ENCODE measurements at places on chromosomes 3 and 15. TPM values are rescaled to one million over a fixed set of nuclear protein-coding genes. Genes with fewer than 3 reads are reported as not detected.

Gene KIAA1143
- 17.7 TPM for total RNA-seq

Gene CCDC13
- total RNA-seq = 0.29 TPM

Gene HSPBAP1
- 9.1 TPM for total RNA-seq

Gene SI
- not detected for total RNA-seq

Gene CX3CR1
- not detected for total RNA-seq

Gene FAM81A
- total RNA-seq = 0.33 TPM

Gene TGM4
- not detected for total RNA-seq

Gene RAB27A
- 12.1 TPM for total RNA-seq

Gene GOLGA8G
- not detected for total RNA-seq

Gene ACTR8
- total RNA-seq = 60.4 TPM

Gene CD96
- total RNA-seq = not detected

Gene SLTM
- 47.1 TPM for total RNA-seq

Gene SEC11A
- total RNA-seq = 142 TPM

Gene ROPN1
- not detected for total RNA-seq

Gene NMB
- 3.6 TPM for total RNA-seq

Gene SLC2A2
- not detected for total RNA-seq

Gene HAPLN3
- 0.87 TPM for total RNA-seq

Gene VIPR1
- total RNA-seq = not detected

Gene ZMYND10
- total RNA-seq = 1.5 TPM

Gene PEX5L
- 2.8 TPM for total RNA-seq

Gene DNAJA4
- 3.6 TPM for total RNA-seq

Gene ASB14
- total RNA-seq = not detected

Gene PRTG
- total RNA-seq = 1.7 TPM

Gene PLCB2
- 0.17 TPM for total RNA-seq

Gene DNAH1
- 5.0 TPM for total RNA-seq

Gene SLC38A3
- not detected for total RNA-seq

Gene THAP10
- 2.5 TPM for total RNA-seq

Gene KIF7
- total RNA-seq = 19.7 TPM

Gene INSYN1
- total RNA-seq = 0.73 TPM

Gene LINS1
- 14.1 TPM for total RNA-seq

Gene CSPG4
- total RNA-seq = 130 TPM

Gene DMXL2
- 23.7 TPM for total RNA-seq

Gene CNBP
- total RNA-seq = 375 TPM

Gene SSUH2
- not detected for total RNA-seq

Measured in smooth muscle cell of trachea (primary cell).